A673 (cell line): ENCODE measurements at places on chromosomes 4 and X.

DNA sequence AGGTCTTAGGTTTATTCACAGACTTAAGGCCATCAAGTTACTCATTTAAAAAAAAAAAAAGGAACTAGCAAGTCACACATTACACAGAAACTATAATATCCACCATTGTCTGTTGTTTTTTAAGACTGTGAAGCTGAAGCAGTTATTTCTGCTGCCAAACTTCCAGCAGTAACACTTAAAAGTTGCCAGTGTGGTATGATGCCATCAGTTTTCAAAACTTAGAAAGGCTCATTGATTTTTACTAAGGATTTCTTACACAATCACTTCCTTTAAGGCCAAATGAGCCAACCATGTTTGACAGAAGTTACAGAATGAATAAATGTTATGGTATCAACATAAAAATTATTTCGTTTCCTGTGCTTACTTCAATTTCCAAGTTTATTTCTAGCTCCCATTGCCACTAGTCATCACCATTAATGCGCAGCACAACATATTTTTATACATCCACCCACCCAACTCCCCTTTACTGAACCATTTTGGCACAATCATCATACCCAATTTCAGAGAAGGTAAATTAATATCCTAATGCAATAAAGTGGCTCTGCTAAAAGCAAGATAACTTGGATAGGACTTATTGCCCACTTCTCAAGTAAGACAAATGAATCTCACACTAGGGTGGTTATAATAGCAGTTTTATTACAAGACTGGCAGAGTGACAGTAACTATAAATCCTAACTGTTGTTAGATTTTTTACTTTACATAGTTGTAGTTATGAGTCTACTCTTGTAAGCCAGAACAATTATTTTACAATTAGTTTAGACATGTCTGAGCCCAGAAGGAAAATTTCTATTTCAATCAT is 13.1 kb downstream of the PDGFC start:
- H3K36me3 ChIP-seq, result no peaks in the 10 kb centered on the region
- no peak overlapping the region for H3K4me3 ChIP-seq
- no peaks in the 10 kb centered on the region for H3K27me3 ChIP-seq
- peak overlapping the region; percentile 70 for H3K27ac ChIP-seq
- peak; percentile 72 for DNase-seq
- H3K4me1 ChIP-seq, result peaks cover 83% of the 10 kb centered on the region

DNA sequence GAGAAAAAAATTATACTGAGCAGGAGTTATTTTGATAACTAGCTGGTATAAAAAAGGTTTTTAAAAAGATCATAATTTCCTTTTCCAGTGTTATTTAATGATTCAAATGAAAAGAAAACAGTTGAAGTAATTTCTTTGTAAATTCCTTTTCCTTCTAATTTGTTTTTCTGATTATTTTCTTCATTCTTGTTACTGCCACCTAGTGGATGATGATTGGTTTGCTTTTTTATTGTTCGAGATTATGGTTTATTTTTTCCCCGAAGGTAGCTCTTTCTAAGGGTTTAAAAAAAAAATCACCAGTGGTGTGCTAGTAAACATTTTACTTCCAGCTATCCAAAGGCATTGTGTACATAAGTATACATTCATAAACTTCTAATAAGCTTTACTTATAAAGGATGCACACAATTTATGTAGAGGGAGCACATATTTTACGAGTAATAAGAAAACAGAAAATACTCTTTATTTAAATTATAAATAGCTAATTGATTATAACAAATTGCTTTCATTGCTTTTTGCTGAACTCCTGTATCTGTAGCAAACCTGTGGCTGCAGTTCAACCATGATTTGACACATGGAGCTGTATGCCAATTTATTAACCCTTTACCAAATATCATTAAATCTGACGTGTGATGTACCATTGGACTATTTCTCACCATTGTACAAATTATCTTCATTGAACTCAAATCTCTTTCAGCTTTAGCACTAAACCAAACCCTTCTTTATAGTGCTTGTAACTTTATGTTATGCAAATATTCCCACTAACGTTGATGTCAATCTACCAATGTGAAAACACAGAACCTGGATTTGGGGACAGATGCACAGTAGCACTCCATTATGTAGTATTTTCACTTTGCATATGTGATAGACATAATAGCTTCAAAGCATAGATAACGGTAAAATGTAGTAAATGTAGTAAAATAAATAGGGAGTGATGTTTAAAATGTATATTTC is 97.8 kb upstream of the ANK2 start:
- H3K4me3 ChIP-seq, result no peak overlapping the region
- H3K36me3 ChIP-seq, result no peaks in the 10 kb centered on the region
- no peak overlapping the region for H3K27ac ChIP-seq
- H3K27me3 ChIP-seq, result no peaks in the 10 kb centered on the region
- H3K4me1 ChIP-seq, result peaks cover 62% of the 10 kb centered on the region

DNA sequence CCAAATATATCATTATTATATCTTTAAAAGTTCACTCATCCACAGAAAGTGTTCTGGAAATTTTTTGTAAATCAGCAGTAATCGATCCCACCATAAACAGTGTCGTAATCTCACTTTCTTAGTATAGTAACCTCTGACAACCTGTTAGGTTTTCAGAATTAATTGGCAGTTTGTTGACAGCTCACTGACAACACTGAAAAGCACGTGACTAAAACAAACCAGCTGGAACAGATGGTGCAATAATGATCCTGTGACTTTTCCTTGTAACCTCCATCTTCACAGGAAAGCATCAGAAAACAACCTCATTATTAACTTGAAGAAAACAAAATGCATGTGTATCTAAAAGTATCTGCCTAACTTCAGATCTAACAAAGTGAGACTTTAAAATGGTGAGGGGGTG is 48.5 kb downstream of the FSTL5 start:
- H3K36me3 ChIP-seq, result no peaks in the 10 kb centered on the region
- no peaks in the 10 kb centered on the region for H3K27me3 ChIP-seq
- no peak overlapping the region for H3K27ac ChIP-seq

DNA sequence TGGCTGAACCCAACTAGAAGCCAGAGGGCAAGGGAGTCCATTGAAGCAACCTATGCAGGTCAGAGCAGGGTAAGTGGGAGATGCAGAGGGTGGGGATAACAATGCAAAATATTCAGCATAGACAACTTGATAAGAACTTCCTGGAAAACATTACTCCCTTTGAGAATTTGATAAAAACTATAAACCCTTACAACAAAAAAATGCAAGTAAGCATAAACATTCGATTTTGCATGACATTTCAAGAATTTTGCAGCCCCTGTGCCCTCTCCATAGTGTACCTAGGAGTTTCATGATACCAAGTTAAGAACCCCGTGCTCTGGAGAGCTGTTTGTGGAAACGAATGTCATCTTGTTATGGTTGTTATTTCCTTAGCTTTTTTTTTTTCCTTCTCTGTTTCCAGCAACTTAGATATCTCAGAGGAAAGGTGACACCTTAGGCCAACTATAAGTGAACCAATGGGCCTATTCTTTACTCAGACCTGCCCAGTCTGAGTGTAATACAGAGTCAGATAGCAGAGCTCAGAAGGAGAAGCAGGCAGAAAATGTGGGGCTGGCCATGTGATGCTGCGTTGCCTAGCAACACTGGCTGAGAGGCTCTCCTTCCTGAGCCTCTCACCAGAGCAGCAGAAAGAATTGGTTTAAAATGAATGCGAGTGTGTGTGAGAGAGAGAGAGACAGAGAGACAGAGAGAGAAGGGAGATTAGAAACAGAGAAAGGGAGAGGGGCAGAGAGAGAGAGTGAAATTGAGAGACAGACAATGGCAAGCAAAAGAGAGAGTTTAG is 36.7 kb upstream of the GABRQ start:
- peaks cover 4% of the 10 kb centered on the region for H3K27me3 ChIP-seq
- no peak overlapping the region for H3K4me3 ChIP-seq
- H3K27ac ChIP-seq, result no peak overlapping the region
- no peaks in the 10 kb centered on the region for H3K4me1 ChIP-seq
- DNase-seq, result no peak
- no peaks in the 10 kb centered on the region for H3K36me3 ChIP-seq

GRCh38 chr4:78811034-78811433 is 34.9 kb downstream of the BMP2K start:
- no peaks in the 10 kb centered on the region for H3K27me3 ChIP-seq
- no peak for DNase-seq
- H3K36me3 ChIP-seq, result no peaks in the 10 kb centered on the region
- H3K27ac ChIP-seq, result no peak overlapping the region

DNA sequence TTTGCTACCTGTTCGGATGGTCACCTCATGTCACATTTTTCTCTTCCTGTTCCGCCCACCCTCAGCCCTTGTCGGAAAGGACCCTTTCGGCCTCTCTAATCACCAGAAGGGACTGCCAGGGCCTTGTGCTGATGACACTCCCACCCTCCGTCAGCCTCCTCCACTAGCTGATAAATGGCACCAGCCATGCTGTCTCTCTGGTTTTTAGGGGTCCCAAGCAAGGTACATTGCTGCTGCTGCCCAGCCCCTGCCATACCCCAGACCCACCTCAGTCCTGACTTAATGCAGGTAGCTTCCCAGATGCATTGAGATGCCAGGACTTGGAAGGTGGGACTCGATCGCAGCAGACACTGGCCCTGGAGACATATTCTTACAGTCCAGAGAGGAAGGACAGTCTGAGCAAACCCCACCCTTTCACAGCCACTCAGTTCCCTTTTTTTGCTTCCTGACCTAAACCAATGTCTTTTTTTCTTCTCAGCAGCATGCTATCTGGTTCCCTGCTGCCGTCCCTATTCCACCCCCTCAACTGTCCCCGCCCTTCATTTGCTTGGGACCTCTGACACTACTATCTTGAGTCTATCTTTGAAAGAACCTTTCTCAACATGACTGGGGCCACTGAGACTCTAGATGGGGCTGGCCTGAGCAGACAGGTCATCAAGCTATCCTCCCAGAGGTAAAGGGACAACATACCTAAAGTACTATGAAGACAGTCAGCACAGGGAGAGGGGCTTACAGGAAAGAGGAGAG is at the start of gene BTK:
Gene BTK (minus strand): TSS at position 397 of the 747 bp plus-strand sequence. CDS start 10,907 bp downstream, outside the sequence.
- no peak within 1 kb of the TSS for H3K4me3 ChIP-seq
- no peak for DNase-seq
- H3K36me3 ChIP-seq, result no peaks in the 10 kb centered on the region
- no peaks in the 10 kb centered on the region for H3K27me3 ChIP-seq
- no peak within 1 kb of the TSS for H3K27ac ChIP-seq

- H3K4me3 ChIP-seq, result no peak overlapping the region
- H3K27ac ChIP-seq, result no peak overlapping the region
- DNase-seq, result no peak
- H3K27me3 ChIP-seq, result no peaks in the 10 kb centered on the region
Observed at GRCh38 chrX:67044866-67045265, 406.0 kb upstream of the EDA2R start.

GRCh38 chrX:3066555-3066954 is 25.3 kb downstream of the ARSF start:
- H3K4me3 ChIP-seq, result no peak overlapping the region
- H3K4me1 ChIP-seq, result no peaks in the 10 kb centered on the region
- no peaks in the 10 kb centered on the region for H3K27me3 ChIP-seq
- no peak overlapping the region for H3K27ac ChIP-seq
- H3K36me3 ChIP-seq, result no peaks in the 10 kb centered on the region

- no peak for DNase-seq
- H3K27ac ChIP-seq, result no peak overlapping the region
- H3K27me3 ChIP-seq, result no peaks in the 10 kb centered on the region
- H3K36me3 ChIP-seq, result no peaks in the 10 kb centered on the region
Observed at GRCh38 chrX:44227991-44228390, 115.5 kb downstream of the EFHC2 start.

DNA sequence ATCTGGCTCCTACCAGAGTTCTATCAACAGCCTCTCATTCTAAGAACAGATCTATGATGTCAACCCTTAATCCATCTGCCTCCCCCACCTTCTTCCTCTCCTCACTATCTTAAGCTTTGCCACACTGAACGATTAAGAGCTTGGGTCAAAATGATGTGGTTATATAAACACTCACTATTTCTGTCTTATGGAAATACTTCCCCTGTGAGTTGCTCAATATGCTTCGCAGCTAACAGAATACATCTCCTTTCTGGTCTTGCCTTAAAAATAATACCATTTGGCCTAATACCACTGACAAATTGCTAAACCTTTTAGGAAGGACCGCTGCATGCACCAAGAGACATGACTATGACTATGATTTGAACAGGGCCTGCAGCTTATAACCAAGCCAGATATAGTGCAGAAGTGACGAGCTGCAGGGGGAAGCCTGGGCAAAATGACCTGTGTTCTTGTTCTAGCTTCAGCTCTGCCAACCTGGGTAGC is 130.9 kb downstream of the RNF150 start:
- H3K4me3 ChIP-seq, result no peak overlapping the region
- no peak overlapping the region for H3K27ac ChIP-seq
- H3K36me3 ChIP-seq, result no peaks in the 10 kb centered on the region
- no peaks in the 10 kb centered on the region for H3K4me1 ChIP-seq
- DNase-seq, result no peak

- no peak for DNase-seq
- no peaks in the 10 kb centered on the region for H3K36me3 ChIP-seq
- no peaks in the 10 kb centered on the region for H3K27me3 ChIP-seq
- no peak overlapping the region for H3K27ac ChIP-seq
- no peak overlapping the region for H3K4me3 ChIP-seq
Observed at GRCh38 chrX:45157647-45158046, 43.0 kb downstream of the DIPK2B start.
